ENCODE measurements at places on chromosomes 16 and 17.
A peak's percentile ranks its signal among the peaks of the same experiment; 100 is the strongest.

- no peak for DNase-seq
Observed at GRCh38 chr16:71287911-71288310, 1.3 kb downstream of the CMTR2 start.

DNA sequence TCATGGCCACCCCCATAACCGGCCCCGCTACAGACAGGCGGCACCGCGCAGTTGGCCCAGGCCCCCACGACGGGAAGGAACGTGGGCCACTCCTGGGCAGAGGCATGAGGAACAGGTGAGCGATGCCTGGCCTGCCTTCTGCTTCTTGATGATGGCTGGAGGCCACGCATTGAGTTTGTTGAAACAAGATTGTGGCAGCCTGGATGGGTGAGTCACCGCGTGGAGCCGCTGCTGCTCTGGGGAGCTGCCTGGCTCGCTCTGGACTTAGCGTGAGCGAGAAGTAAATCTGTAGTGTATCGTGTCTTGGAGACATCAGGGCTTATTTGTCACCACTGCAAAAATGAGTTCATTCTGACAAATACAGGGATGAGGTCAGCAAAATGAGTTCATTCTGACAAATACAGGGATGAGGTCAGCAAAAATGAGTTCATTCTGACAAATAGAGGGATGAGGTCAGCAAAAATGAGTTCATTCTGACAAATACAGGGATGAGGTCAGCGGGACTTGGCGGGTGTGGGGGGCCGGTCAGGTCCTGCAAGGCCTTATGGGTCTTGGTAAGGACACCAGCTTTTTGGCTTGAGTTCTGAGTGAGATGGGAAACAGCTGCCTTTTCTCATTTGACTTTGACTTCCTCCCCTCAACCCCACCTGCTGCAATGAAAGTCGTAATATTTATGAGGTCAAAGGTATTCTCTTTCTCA lies 93.0 kb downstream of the SEC14L1 start:
- no peak for DNase-seq

DNA sequence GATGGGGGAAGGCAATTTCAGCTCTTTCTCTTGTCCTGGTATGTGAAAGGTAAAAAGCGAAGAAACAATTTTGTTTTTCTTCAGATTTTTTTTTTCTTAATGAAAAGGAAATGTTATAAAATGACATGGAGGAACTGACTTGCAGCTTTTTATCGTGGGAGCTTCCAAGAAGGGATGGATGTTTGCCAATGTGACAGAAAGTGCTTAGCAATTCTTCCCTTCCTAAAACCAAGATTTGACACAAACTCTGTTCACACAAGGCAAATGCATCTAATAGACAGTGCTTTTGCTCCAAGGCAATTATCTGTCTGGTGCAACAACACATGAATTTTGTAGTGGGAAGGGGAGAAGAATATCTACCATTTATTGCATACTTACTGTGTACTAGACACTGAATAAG lies 988.5 kb downstream of the CDH11 start:
- DNase-seq, result peak; percentile 37

GRCh38 chr17:1542316-1542715 lies 20.3 kb downstream of the PITPNA start:
- DNase-seq, result no peak

GRCh38 chr16:75262104-75262799 lies 10.8 kb upstream of the BCAR1 start:
- DNase-seq, result no peak

GRCh38 chr17:78479369-78479768 lies 97.8 kb downstream of the DNAH17 start:
- DNase-seq, result no peak

DNA sequence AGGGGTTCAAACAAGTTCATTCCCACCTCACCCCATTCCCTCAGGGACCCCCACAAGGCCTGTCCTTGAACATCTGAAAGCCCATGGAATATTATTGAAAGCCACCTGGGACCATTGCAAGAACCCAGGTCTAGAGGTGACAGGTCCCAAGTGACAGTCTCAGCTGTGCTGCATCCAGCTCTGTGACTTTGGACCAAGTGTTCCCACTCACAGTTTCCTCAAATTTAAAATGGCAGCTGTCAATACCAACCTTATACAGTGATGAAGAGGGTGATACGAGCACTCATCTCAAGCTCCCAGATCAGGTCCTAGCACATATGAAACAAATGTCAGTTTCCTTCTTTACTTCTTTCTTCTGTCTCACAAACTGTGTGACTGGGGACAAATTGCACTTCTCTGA lies 9.1 kb downstream of the ERAL1 start:
- DNase-seq, result no peak

DNA sequence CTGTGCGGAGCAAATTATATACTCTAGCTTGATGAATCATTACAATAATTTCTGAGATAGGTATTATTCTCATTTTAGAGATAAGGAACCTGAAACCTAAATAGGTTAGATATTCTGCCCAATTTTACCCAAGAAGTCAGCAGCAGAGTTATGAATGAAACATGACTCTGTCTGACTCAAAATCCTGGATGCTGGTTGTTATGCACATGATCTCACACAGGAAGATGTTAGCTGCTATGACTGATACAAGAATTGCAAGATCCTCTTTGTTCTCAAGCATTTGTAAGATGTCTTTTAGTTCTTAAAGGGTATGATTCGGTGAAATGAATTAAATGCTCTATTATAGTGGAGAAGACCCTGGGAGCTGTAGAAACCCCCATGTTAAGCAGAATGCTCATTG lies 447.8 kb downstream of the KIF2B start:
- DNase-seq, result no peak

DNA sequence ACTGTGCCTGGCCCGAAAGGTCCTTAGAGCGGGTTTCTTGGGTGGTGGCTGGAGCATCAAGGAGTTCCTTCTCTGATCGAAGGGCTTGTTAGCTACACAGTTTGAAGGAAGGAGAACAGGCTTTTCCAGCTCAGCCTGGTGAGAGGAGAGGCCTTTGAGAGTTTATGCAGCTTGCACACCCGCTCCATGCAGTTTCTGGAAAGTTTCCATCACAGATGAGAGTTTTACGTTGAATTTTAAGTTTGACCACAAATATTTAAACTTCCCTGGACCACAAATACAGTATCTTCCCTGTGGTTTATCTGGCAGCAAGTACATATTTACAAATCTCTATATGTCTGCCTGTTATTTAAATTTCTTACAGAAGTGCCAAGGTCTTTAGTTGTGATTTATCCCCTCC lies 56.8 kb downstream of the HIC1 start:
- no peak for DNase-seq

GRCh38 chr16:11391576-11391975 lies 46.3 kb downstream of the RMI2 start:
- no peak for DNase-seq

GRCh38 chr17:19791918-19792550 lies 43.9 kb upstream of the ALDH3A1 start:
- no peak for DNase-seq

- no peak for DNase-seq
Observed at GRCh38 chr17:1958134-1958881, 66.8 kb downstream of the RTN4RL1 start.

DNA sequence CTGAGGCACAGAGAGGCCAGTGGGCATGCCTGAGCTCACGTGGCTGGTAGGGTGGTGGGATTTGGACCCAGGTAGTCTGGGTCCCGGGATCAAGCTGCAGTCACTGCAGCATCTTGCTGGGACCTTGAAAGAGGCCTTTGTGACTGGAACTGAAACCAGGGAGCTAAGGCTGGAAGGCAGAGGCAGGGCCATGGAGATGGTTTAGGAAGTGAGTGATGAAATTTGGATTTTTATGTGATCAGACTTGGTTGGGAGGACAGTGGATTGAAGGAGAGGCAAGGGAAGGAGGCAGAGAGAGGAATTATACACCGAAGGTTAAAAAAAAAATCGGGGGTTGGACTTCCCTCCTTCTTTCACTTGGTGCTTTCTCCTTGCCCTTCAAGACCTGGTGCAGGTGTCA lies 255.4 kb upstream of the CACNG5 start:
- no peak for DNase-seq

- DNase-seq, result no peak
Observed at GRCh38 chr16:82631701-82632685, 5.2 kb downstream of the CDH13 start.

DNA sequence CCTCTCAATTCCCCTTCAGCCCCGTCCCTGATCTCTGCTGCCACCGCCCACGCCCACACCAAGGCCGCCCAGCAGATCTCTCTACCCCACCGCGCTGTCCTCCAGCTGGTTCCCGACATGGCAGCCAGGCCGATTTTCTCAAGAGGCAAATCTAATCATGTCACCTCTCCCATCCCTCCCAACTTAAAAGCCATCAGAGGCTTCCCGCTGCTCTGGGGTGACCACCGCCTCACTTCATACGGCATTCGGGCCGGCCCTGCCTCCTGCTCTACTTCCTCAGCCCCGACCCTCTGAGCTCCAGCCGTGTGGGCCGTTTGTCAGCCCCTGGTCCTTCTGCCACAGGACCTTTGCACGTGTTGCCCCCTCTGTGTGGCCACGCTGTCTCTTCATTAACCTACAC lies 63.2 kb downstream of the RPH3AL start:
- no peak for DNase-seq

GRCh38 chr16:16052916-16053315 lies 103.5 kb downstream of the ABCC1 start:
- no peak for DNase-seq

DNA sequence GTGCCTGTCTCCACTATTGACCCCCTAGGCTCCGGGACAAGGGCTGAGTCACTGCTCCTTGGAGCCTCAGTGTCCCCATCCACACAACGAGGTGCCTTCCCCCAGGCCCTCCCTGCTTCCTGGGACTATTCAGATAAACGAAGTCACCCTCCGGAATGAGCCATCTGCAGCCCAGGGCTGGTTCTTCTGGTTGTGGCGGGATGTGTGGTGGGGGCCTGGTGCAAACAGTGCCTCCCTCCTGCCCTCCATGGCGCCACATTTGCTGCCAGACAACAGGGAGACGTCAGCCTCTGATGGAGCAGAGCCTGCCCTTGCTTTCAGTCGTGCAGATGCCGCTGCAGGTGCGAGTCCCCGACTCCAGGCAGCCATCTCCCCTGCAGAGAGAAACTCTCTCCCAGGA lies 5.1 kb upstream of the KRT16 start:
- DNase-seq, result no peak

DNA sequence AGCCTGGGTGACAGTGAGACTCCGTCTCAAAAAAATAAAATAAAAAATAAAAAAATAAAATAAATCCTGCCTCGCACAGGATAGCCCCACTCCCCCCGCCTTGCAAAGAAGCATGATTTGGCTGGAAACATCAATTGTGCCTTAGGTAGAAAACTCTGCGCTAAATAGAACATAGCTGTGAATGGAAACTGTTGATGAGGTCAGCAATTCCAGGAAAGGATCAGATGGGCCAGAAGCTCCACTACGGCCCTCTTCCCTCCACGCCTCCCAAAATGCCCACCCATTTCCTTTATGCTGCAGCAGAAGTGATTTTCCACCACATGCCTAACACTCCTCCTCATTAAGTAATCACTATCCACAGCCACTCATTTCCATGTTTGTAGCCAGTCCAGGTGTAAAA lies 473.4 kb downstream of the XYLT1 start:
- DNase-seq, result no peak

DNA sequence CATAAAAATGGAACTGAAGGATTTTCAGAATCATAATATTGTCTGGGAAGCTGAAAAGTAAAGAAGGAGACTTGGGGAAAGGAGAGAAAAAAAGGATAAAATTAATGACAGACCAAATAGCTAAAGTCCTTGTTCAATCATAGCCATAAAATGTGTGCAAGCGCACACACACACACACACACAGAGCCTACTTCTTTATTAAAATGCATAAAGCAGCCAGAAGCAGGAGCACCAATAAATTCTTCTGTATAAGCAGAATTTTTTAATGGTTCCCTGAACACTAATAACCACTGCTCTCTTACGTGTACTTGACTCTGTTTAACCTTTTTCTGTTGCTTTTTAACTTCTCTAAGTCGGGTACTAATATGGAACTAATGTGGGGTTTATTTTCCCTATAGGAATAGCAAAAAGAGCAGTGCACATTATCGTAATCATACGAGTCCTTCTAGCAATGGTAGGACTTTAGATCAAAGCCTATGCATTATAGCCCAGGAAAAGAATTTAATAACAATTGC lies 131.0 kb upstream of the PSMD7 start:
- no peak for DNase-seq

GRCh38 chr17:82267575-82268379 lies 5.7 kb downstream of the CSNK1D start:
- peak; percentile 79 for DNase-seq

Data from hindlimb muscle (tissue), 1 donor.